Hindlimb muscle (tissue), 1 donor: ENCODE measurements at places on chromosomes 12 and 14. TPM values are rescaled to one million over a fixed set of nuclear protein-coding genes. Genes with fewer than 3 reads are reported as not detected.

ZCRB1 gene
- 63.0 TPM for polyA plus RNA-seq

DNA sequence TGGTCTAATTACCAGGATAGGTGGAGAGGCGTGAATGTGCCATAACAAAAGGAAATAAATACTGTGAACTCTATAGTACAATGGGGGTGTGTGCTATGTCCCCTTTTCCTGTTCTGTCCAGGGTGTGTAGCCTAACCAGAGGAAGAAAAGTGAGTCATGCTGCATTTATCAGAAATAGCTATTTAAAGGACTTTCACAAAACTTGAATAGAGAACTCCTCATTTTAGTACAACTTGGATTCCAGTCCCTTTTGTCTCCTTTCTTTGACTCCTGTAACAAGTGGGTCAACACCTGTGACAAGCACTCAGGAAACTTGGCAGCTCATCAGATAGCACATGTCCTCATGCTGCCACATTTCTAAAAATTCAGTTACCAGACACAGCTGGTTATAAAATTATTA lies 123.4 kb downstream of the CCDC91 start:
- peak; percentile 8 for DNase-seq

SLCO1C1 gene
- 0.59 TPM for polyA plus RNA-seq

- DNase-seq: no peak
Measured at GRCh38 chr14:73524493-73524892, 12.4 kb upstream of the ACOT1 start.

DNA sequence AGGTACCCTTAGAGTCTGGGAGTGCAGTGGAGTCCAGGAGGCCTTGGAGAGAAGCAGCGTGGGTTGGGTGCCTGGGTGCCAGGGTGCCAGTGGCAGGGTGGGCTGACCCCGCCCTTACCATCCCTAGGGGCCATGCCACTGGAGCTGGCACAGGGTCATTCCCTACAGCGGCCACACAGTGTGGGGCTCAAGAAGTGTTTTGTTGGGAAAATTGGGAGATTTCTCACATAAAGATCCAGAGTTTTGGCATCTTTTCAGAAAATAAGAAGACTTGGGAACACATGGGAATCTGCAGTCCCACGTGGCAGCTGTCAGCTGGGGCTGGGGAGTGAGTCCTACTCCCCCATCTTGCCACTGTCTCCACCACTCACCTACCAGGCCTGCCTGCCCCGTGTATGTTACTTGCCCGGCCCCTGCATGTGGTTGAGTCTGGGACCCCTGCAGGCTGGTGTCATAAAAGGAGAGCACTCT lies 4.2 kb downstream of the VASH1 start:
- DNase-seq: no peak

- DNase-seq: no peak
Measured at GRCh38 chr14:104263675-104264358, 125.4 kb downstream of the KIF26A start.

GRCh38 chr12:76757694-76758093 lies 6.2 kb upstream of the ZDHHC17 start:
- no peak for DNase-seq

- DNase-seq: no peak
Measured at GRCh38 chr14:73325630-73326299, 88.5 kb downstream of the PAPLN start.

PMCH gene
- polyA plus RNA-seq: not detected

B4GALNT1 gene
- polyA plus RNA-seq: 1.9 TPM

DNA sequence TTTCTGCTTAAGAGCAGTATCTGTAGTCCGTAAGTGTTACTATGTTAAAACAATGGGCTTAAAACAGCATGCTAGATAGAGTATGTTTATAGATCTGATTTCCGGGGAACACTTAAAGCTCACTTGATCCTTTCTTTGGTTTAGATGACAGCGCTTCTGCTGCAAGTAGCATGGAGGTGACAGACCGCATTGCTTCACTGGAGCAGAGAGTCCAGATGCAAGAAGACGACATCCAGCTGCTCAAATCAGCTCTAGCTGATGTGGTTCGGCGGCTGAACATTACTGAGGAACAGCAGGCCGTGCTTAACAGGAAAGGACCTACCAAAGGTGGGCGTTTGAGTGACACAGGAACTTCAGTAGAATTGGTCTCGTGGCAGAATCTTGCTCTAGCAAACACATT lies 57.5 kb downstream of the EML1 start:
- DNase-seq: no peak

- DNase-seq: peak; percentile 42
Measured at GRCh38 chr12:80937391-80938238, at the start of gene LIN7A. Gene LIN7A (minus strand): TSS chr12:80937934. CDS start chr12:80937722, 212 bp downstream.

DNA sequence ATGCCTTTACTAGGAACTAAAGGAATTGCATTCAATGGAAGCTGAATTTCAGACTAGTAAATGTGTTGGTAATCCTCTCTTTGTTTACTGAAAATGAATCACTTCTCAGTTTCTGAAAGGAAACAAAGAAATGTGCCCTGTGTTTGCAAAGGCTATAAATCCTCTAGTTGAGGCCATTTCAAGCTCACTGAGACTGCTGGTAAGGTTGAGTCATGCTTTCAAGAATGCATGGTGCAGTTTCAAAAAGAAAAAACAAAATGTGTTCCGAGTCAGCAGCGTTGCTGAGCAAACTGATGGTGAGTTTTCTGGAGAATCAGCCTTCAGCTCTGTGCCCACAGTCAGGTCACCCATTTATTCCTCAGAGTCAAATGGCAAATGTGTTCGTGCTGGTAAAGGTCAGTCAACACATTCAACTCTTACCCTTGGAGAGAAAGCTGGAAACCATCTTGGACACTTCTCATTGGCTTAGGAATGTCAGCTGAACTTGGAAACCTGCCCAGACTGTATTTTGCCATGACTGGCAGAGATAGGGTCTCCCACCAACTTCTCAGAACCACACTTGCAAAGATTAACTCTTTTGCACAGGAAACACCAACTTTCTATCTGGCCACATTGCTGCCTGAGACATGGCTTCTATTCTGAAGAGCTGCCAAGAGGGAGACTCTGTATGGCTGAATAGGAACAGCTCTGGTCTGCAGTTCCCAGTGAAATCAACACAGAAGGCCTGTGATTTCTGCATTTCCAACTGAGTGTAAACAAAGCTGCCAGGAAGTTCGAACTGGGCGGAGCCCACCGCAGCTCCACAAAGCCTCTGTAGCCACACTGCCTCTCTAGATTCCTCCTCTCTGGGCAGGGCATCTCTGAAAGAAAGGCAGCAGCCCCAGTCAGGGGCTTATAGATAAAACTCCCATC lies 484.4 kb downstream of the ATP23 start:
- no peak for DNase-seq

DNA sequence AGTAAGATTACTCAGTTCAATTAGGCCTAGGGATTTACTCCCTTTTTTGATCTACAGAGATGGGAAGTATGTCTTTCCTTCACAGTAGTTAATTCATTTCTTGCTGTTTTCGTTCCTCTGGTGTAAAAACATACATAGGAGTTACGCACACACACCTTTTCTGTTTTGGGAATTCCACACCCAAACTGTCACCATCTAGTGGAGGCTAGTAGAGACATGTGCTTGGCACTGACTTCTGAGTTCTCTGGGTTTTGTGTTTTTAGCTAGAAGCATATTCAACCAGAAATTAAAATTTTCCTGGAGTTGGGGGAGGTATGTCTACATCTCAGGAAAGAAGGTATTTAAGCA lies 1.4 kb downstream of the SUSD6 start:
- no peak for DNase-seq

DNA sequence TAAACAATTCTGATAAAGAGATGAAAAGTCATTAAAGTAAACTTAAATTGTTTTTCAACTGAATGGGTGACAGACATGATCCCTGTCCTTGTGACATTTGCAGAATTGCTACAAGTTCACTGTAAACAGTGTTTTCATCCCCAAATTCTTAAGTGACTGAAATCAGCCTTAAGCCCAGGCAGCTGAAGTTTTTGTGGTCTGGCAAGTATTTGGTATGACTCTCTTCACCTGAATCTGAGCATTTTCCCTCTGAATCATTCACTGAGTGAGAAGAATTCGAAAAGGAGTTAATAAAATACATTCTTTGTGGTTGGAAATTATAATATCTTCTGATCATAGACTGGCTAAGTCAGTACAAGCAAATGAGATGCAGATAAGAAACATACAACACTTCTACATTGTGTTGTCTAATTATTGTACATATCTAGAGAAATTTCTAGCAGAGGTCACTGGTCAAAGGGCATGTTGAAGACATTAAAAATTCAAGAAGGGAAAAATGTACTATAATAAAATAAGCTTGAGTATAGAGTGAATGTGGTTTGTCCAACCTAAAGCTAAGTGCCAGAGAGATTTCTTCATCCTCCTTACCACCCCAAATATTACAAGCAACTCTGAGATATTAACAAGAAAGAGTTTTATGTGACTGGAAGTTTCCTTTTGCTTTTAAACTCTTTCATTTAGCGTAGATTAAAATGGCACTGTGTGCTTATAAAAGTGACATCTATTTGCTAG lies 177.8 kb upstream of the DIO2 start:
- no peak for DNase-seq

DNA sequence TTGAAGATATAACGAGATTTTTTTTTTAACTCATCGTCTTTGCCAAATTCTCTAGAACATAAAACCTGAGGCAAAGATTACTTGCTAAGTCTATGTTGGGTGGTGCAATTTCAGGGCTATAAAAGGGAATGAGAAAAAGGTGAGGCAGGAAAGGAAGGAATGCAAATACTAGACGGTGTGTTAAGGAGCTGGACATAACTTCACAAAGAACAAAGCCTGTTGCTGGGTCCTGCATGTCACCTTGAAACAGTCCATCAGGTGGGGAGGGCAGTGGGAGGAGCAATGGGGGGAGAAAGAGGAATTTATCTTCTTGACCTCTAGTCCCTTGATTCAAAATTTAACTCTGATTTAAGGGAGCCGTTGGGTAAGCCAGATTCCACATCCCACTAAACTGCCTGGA lies 16.1 kb upstream of the DUSP6 start:
- no peak for DNase-seq

KCNH3 gene
- 2.0 TPM for polyA plus RNA-seq

GRCh38 chr12:111761099-111761498 lies 5.6 kb upstream of the ALDH2 start:
- DNase-seq: no peak

DNA sequence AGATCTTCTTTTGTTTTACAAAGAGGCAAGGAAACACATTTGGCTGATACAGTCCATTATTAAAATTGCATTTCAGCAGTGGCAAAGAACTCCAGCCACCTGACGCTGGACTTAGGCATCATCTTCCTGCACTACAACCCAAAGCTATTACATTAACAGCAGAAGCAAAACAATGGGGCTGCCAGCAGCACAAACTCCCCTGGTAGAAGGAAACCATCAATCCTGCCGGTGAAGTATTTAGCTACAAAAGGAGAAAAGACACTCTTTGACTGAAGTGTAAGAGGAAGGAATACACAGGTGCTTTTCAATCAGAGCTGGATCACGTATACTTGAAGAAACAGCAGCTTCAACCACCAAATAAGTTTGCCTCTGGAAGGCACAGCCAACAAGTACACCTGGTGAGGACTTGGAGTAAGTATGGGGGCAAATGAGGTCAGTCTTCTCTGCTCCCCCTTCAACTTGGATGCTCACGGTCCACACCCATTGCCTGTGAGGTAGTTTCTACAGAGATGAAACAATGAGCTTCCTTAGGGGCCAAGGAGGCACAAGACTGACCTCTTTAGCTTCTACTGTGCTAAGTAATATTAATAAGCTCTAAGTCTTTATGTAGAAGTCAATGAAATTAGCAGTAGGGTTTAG lies 125.9 kb upstream of the FOXN3 start:
- DNase-seq: no peak

DNA sequence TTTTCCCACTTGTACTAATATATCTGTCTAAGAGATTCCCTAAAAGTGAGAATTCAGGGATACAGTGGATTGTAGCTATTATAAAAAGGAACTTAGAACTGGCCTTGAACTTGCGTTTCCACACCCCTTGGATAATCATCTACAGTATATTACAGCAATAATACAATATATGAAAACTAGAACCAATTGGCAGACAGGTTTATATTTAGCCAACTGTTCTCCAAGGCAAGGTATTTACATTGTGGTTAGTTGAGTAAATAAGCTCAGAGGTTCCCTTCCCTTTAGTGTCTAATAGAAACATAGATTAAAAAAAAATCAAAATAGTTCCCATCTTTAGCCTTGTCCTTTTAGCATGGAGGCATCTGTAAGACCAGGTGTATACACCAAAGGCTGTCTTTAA lies 42.1 kb downstream of the LIMA1 start:
- DNase-seq: no peak

DNA sequence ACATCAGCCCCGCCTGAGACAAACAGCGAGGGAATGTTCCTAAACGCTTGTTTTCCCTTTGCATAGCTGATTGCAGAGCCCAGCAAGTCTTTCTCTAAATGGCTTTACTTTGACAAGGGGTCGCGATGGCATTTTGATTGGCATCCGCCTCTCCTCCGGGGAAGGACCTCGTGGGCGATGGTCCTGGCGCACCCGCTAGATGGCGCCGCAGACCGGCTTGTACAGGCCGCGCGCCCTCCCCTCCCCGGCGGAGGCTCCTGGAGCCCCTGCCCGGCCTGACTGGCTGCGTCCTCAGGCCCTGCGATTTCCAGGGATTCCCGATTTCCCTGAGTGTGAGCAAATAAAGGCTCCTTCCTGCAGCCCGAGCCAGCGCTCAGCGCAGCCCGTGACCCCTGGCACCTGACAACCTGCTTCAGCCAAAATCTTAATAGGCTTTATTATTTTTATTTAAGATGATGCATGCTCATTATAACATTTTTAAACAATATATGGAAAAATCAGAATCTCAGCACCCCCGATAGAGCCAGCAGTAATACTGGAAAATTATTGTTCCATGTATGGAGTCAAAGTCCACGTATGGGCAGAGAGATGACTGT lies 468.3 kb downstream of the AACS start:
- DNase-seq: peak; percentile 26

GRCh38 chr12:86914721-86915120 lies 658.5 kb upstream of the MGAT4C start:
- DNase-seq: peak; percentile 6

SNRNP35 gene
- polyA plus RNA-seq: 34.3 TPM

- DNase-seq: no peak
Measured at GRCh38 chr12:98439471-98439951, 75.9 kb upstream of the TMPO start.

DNA sequence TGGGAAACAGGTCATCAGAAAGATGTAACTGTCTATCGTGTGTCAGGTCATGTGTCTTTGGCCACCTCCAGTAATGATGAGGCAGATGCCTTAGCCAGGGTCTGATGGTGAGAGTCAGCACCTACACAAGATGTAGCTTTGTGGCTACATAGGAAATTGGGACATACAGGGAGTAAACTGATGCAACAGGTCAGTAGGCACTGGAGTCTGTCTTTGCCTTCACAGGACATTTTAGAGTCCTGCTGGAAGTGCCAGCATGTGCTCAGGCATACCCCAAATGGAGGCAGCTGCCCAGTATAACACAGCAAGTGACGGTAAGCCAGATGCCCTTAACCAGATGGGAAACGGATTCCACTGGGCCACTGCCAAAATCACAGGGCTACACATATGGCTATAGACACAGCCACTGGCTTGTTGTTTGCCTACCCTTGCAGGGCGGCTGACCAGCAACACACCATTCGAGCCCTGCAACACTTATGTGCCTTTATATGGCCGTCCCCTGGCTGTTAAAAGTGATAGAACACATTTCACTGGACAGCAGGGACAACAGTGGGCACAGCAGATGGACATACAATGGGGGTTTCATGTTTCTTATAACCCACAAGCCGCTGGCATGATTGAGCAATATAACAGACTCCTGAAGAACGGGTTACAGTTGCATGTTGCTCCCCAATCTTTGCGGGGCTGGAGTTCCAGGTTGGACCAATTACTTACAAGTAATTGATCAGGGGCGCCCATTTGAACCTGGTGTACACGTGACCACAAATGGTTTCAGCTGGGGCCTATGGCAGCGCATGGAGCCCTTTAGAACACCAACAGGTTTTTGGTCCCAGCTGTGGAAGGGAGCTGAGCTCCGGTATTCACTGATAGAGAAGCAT lies 12.9 kb upstream of the RNASE12 start:
- no peak for DNase-seq

GUCY2C gene
- 0.32 TPM for polyA plus RNA-seq
